ENCODE measurements at places on chromosomes 6 and 20.
A peak's percentile ranks its signal among the peaks of the same experiment; 100 is the strongest.

- peak; percentile 20 for DNase-seq
Measured at GRCh38 chr6:22828179-22829062, 259.1 kb downstream of the HDGFL1 start.

DNA sequence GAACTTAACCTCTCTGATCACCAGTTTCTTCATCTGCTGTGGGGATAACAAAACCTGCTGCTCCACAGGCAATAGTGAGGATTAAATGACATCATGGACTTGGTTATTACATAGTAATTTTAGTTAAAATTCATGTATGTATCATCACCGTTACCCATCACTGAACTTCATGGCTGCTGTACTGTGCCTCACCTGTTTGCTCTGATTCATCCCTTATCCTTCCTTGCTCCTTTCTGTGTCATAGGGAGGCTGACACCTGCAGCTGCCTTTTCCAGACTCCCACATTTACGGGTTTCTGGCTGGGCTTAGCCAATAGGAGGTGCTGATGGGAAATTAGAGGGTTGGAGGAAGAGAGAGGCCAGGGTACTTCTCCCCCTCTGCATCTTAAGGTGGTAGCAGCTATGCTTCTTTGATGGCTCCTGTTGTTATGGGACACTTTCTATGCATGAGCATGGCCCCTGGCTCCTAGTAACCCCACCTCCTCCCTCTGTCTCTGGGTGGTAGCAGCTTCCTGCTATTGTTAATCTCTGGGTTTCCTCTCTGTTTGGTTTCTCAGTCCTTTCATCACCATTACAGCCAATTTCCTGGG is 332.1 kb downstream of the DHX35 start:
- no peak for DNase-seq

DNA sequence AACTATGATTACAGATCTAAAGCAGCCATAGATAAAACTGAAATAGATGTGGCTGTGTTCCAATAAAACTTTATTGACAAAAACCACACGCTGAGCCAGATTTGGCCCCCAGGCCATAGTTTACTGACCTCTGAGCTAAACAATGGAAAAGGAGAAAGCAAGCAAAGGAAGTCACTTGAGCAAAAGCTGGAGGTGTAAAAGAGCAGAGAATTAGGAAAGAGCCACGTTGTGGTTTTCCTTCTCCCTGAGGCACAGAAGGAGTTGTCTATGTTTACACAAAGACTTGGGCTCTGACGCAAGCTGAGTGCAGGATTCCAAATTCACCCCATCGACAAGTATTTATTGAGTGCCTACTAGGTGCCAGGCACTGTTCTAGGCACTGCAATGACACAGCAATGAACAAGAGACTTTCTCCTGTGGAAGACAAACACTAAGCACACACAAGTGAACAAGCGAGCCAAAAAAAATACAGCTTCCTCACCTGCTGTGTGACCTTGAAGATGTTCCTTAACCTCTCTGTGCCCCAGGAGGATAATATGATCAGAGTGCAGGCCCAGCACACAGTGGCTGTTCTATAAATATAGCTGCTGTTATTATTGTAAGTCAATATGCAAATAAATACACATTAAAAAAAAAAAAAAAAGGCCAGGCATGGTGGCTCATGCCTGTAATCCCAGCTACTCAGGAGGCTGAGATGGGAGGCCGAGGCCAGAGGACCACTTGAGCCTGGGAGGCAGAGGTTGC is 75.4 kb upstream of the PTPN1 start:
- no peak for DNase-seq

DNA sequence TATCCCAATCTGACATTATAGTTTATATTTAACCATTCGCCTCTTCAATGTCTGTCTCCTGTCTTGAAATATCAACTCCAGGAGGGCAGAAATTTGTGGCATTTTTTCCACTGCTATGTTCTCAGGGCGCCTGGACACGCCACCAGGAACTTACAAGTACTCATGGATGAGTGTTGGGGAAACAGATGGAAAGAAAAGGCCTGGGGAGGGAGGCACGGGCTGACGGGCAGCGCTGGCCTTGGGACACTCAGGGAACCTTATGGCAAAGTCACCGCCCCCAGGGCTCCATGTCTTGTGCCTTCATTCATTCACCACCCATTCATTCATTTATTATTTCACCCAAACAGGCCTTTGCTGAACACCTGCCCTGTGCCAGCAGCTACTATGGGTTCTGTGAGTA is 222.9 kb downstream of the PREX1 start:
- DNase-seq: no peak

- no peak for DNase-seq
Measured at GRCh38 chr6:27940766-27941165, 16.3 kb upstream of the OR2B6 start.

GRCh38 chr6:43907789-43908472 is 137.9 kb downstream of the VEGFA start:
- DNase-seq: no peak

DNA sequence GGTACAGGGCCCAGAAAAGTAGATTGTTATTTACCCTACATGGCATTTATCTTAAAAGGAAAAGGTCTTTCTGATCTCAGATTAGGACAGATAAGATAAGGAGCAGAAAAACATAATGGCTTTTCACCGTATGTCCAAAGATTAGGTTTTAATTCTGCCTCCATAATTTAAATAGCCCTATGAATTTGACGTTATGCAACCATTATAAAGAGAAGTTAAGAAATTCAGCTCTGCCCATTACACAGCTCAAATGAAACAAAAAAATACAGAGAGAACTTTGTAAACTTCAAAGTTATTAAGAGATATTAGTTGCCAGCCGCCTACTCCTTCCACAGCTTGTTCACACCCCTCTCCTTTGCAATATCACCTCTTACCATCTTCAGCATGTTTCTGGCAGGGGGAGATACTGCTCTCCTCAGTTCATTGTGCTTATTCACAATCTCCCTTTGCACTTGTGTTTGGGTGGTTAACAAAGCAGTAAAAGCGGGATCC is 8.1 kb downstream of the CRISP3 start:
- DNase-seq: no peak

DNA sequence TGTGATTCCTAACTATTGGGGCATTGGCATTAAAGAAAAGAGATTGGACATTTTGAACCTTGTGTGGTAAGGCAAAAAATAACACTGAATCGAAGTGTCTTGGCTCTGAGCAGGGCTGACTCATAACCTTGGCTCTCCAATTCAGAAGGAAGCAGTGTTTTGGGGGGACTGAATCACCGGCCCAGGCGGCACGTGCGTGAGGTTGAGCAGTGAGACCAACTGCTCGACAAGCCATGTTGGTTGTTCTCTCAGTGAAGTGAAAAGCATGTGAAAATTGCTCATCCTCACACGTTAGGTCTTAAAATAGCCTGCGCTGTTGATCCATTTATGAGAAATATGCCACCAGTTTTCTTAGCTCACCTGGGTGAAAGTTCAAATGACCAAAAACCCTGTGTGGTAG is 137.8 kb upstream of the SPACA1 start:
- DNase-seq: no peak

All from NCI-H524 treated with DMSO at 0.1 percent for 48 hours (cell line).